ENCODE measurements at places on chromosomes 4 and X.

GRCh38 chrX:6363188-6363587 is 134.5 kb upstream of the NLGN4X start:
- H3K27ac ChIP-seq, result no peak overlapping the region
- H3K4me1 ChIP-seq, result no peaks in the 10 kb centered on the region
- DNase-seq, result no peak
- no peaks in the 10 kb centered on the region for H3K36me3 ChIP-seq
- H3K27me3 ChIP-seq, result no peaks in the 10 kb centered on the region

DNA sequence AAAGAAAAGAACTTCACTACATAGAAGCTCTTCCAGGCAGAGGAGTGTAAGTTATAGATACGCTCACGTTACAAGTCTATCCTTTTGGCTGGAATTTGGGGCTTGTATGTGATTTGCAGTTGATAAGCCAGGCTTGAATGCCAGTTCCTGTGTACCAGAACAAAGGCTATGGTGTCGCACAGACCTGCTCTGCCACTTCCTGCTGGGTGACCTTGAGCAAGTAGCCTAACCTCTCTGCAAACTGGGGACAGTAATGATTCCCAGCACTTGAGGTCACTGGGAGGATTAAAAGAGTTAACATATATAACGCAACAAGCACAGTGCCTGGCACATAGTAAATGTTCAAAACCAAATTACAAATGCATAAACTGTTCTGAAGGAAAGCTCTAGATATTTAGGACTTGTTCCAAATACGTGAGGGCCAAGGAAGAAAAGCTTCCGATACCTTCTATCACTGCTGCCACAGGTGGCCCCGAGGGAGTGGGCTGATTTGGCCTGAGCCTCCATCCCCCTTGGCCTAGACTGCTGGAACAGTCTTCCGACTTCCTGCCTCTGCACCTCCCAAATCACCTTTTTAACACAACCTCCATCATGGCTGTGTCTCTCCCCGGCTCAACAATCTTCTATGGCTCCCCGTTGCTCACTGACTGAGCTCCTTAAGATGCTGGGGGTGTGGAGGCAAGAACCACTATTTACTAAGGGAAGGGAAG is 1.3 kb upstream of the SOWAHD start:
- DNase-seq, result no peak
- H3K27me3 ChIP-seq, result no peaks in the 10 kb centered on the region

GRCh38 chr4:56731857-56732256 is 50.8 kb upstream of the HOPX start:
- no peaks in the 10 kb centered on the region for H3K36me3 ChIP-seq
- peaks cover 13% of the 10 kb centered on the region for H3K4me1 ChIP-seq
- H3K27me3 ChIP-seq, result no peaks in the 10 kb centered on the region
- no peak overlapping the region for H3K27ac ChIP-seq
- no peak overlapping the region for H3K4me3 ChIP-seq
- peak; percentile 24 for DNase-seq

- DNase-seq, result no peak
- H3K4me3 ChIP-seq, result no peak overlapping the region
- H3K4me1 ChIP-seq, result no peaks in the 10 kb centered on the region
- no peak overlapping the region for H3K27ac ChIP-seq
- no peaks in the 10 kb centered on the region for H3K36me3 ChIP-seq
- no peaks in the 10 kb centered on the region for H3K27me3 ChIP-seq
Observed at GRCh38 chr4:171239196-171239595, 574.0 kb upstream of the GALNTL6 start.

- H3K4me3 ChIP-seq, result no peak overlapping the region
- H3K27ac ChIP-seq, result no peak overlapping the region
- H3K36me3 ChIP-seq, result no peaks in the 10 kb centered on the region
- no peak for DNase-seq
- no peaks in the 10 kb centered on the region for H3K27me3 ChIP-seq
Observed at GRCh38 chr4:25120146-25120940, 39.9 kb downstream of the SEPSECS start.

DNA sequence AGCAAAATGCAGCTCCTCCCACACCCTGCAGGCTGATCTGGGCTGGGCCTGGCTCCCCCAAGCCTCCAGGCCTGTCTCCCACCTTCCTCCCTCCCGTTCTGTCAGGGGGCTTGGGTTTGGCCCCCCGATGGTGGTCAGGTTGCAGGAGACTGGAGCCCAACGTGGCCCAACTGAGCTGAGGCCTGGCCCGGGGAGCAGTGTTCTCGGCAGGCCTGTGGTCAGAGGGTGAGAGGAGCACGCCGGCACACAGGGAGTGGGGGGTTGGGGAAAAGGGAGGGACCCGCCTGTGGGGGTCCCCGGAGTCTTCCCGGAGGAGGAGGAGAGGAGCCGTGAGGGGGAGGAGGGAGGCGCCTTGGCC is 43.2 kb upstream of the NKX1-1 start:
- H3K27me3 ChIP-seq, result no peaks in the 10 kb centered on the region
- no peaks in the 10 kb centered on the region for H3K36me3 ChIP-seq
- H3K27ac ChIP-seq, result no peak overlapping the region
- no peak for DNase-seq

DNA sequence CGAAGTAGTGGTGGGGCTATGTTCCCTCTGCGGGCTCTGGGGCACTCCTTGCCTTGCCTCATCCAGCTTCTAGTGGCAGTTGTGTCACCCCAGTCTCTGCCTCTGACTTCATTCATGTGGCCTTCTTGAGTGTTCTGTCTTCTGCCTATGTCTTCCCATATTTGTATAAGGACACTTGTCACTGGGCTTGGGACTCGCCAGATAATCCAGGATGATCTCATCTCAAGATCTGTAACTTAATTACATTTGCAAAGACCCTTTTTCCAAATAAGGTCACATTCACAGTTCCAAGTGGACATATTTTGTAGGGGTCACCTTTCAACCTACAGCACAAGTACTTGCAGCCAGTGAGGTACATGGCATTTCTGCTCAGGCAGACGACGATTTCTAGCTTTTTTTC is 30.3 kb upstream of the CLDN24 start:
- H3K27ac ChIP-seq, result no peak overlapping the region
- H3K4me3 ChIP-seq, result no peak overlapping the region
- H3K27me3 ChIP-seq, result no peaks in the 10 kb centered on the region
- no peak for DNase-seq
- no peaks in the 10 kb centered on the region for H3K36me3 ChIP-seq
- no peaks in the 10 kb centered on the region for H3K4me1 ChIP-seq

DNA sequence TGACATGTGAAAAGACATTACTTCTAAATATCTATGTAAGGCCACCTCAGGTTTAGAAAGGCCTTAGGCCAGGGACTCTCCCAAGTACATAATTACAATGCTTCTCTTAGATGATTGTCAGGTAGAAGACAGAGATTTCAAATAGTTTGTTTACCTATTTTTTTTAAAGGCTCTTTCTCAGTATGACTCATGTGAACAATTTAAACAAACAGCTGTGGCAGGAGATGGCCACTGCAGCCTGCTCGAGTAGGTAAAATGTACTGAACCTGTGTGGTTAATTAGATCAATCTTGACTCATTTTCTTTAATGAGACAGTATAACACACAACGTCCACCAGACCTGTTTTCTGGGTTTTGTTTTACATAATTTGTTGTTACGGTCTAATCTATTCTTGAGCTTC is 50.2 kb downstream of the LEF1 start:
- H3K4me1 ChIP-seq, result no peaks in the 10 kb centered on the region
- H3K36me3 ChIP-seq, result no peaks in the 10 kb centered on the region
- no peak overlapping the region for H3K4me3 ChIP-seq
- H3K27ac ChIP-seq, result no peak overlapping the region
- H3K27me3 ChIP-seq, result no peaks in the 10 kb centered on the region

DNA sequence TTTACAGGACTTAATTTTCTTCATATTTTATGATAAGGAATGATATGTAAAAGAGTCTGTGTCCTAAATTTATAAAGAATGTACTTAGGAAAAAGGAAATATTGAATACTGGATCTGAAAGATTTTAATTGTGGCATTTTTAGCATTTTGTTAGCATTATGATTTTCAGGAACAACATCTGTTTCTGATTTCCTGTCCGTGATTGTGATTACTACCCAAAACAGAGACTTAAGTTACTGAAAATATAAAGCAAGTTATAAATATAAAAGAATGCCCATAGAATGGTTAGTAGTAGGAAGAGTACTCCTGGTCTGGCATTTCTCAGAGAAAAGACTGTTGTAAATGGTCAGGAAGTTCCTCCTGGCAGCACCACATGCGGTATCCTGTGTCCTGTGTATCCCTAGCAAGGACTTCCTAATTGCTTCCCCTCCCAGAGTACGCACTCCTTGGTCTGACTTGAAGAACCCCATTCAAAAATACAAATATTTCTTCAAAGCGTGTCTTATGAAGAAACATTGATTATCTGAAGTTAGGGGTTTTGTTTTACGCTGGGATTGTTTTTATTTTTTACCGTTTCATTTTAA is 88.9 kb downstream of the RS1 start:
- no peaks in the 10 kb centered on the region for H3K27me3 ChIP-seq
- H3K4me3 ChIP-seq, result no peak overlapping the region
- H3K27ac ChIP-seq, result no peak overlapping the region
- no peaks in the 10 kb centered on the region for H3K36me3 ChIP-seq
- no peak for DNase-seq

GRCh38 chr4:184962125-184962638 is 56.1 kb upstream of the HELT start:
- no peak overlapping the region for H3K27ac ChIP-seq
- no peaks in the 10 kb centered on the region for H3K36me3 ChIP-seq
- H3K4me1 ChIP-seq, result no peaks in the 10 kb centered on the region
- no peak for DNase-seq
- H3K27me3 ChIP-seq, result no peaks in the 10 kb centered on the region

DNA sequence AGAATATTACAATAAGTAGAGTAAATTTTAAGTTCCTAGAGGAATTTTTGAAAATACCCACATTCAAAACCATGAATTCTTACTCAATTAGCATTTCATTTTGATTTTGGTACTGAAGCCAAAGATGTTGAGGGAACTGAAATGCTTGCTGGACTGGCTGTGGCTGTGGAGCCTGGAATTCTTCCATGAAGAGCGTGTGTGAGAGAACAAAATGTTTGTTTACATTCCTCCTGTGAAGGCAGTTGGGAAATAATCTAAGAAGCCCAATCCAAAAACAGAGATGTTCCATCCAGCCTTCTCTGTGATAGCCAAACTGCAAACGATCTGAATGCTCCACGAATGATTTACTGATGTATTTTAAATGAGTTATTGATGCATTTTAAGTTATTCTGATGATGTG is 3.8 kb upstream of the ADH1B start:
- no peak overlapping the region for H3K4me3 ChIP-seq
- peak; percentile 73 for DNase-seq
- peak overlapping the region; percentile 86 for H3K27ac ChIP-seq
- no peaks in the 10 kb centered on the region for H3K36me3 ChIP-seq
- H3K27me3 ChIP-seq, result no peaks in the 10 kb centered on the region

DNA sequence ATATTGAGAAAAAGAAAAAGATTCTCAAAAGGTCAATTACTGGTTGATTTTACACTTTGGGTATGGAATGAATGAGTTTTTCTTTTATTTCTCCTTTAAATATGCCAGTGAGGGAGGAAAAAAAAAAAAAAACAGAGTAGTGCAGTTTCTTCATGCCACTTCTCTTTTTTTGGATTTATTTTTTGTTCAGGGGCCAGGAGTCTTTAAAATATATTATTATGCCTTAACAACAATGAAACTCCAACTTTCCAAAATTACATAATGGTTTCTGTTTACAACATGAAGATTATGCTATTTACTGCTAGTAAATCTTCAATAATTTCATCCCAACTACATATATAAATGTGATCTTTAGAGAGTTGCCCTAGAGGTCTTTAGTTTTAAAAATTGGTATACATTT is 31.9 kb downstream of the DTHD1 start:
- H3K27me3 ChIP-seq, result no peaks in the 10 kb centered on the region
- H3K27ac ChIP-seq, result no peak overlapping the region
- H3K36me3 ChIP-seq, result no peaks in the 10 kb centered on the region
- no peak for DNase-seq
- H3K4me3 ChIP-seq, result no peak overlapping the region
- no peaks in the 10 kb centered on the region for H3K4me1 ChIP-seq

GRCh38 chr4:2574009-2574408 is 37.6 kb downstream of the FAM193A start:
- no peaks in the 10 kb centered on the region for H3K27me3 ChIP-seq
- peaks cover 7% of the 10 kb centered on the region for H3K4me1 ChIP-seq
- DNase-seq, result no peak
- H3K4me3 ChIP-seq, result no peak overlapping the region
- no peaks in the 10 kb centered on the region for H3K36me3 ChIP-seq

- no peak for DNase-seq
- H3K27ac ChIP-seq, result no peak overlapping the region
- no peaks in the 10 kb centered on the region for H3K36me3 ChIP-seq
- no peak overlapping the region for H3K4me3 ChIP-seq
Observed at GRCh38 chr4:6339818-6340445, 70.3 kb downstream of the WFS1 start.

DNA sequence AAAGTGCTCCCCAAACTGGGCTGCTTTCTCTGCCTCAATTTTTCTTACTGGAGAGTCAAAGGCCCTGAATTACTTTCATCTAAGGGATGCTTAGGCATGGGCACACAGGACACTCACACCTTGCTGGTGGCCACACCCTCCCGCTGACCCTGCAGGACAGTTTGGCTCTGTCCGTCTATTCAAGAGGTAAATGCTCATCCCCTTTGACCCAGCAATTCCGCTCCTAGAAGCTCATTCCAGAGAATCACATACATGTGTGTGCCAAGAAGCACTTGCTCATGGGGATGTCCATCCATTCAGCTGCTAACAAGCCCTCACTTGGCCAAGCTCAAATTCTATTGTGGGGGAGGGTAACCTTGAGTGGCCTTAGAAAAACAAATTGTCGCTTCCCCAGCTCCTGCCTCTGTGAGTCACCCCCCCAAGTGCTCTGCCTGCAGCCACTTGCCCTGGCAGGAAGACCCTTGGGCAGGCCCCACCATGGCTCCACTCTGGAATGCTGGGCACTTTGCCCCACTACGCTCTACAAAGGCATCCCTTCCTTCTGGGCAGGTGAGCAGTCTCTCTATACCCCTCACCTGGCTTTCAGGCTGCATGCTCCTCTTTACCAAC is 54.5 kb downstream of the HTRA3 start:
- DNase-seq, result no peak
- H3K27me3 ChIP-seq, result no peaks in the 10 kb centered on the region
- no peaks in the 10 kb centered on the region for H3K36me3 ChIP-seq
- no peak overlapping the region for H3K27ac ChIP-seq
- peaks cover 7% of the 10 kb centered on the region for H3K4me1 ChIP-seq

GRCh38 chr4:188821500-188821899 is 682.3 kb downstream of the TRIML1 start:
- H3K36me3 ChIP-seq, result no peaks in the 10 kb centered on the region
- H3K27ac ChIP-seq, result no peak overlapping the region
- no peaks in the 10 kb centered on the region for H3K4me1 ChIP-seq
- H3K4me3 ChIP-seq, result no peak overlapping the region

GRCh38 chr4:14446904-14447303 is 555.4 kb upstream of the CPEB2 start:
- H3K36me3 ChIP-seq, result no peaks in the 10 kb centered on the region
- H3K27ac ChIP-seq, result no peak overlapping the region
- no peaks in the 10 kb centered on the region for H3K27me3 ChIP-seq

DNA sequence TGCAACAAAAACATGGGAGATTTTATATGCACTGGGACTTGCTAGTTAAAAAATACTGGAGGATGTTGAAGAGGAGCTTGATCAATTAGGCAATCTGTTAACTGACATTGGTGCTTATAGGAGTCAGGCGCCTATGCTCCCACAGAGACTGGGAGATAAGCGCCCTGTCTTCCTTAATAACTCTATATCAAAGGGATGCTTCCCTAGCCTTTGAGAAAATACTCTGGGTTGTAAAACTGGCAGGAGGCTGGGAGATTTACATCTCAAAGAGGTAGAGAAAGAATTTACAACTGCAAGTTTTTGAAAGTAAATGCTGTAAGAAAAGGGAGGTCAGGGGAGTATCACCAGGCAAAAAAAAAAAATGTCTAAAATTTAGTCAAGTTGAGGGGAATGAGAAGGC is 325.4 kb downstream of the PCDH10 start:
- DNase-seq, result no peak
- no peak overlapping the region for H3K27ac ChIP-seq
- H3K4me3 ChIP-seq, result no peak overlapping the region
- H3K4me1 ChIP-seq, result no peaks in the 10 kb centered on the region
- H3K27me3 ChIP-seq, result no peaks in the 10 kb centered on the region
